ENCODE measurements at places on chromosomes 6 and 20.
A peak's percentile ranks its signal among the peaks of the same experiment; 100 is the strongest.

DNA sequence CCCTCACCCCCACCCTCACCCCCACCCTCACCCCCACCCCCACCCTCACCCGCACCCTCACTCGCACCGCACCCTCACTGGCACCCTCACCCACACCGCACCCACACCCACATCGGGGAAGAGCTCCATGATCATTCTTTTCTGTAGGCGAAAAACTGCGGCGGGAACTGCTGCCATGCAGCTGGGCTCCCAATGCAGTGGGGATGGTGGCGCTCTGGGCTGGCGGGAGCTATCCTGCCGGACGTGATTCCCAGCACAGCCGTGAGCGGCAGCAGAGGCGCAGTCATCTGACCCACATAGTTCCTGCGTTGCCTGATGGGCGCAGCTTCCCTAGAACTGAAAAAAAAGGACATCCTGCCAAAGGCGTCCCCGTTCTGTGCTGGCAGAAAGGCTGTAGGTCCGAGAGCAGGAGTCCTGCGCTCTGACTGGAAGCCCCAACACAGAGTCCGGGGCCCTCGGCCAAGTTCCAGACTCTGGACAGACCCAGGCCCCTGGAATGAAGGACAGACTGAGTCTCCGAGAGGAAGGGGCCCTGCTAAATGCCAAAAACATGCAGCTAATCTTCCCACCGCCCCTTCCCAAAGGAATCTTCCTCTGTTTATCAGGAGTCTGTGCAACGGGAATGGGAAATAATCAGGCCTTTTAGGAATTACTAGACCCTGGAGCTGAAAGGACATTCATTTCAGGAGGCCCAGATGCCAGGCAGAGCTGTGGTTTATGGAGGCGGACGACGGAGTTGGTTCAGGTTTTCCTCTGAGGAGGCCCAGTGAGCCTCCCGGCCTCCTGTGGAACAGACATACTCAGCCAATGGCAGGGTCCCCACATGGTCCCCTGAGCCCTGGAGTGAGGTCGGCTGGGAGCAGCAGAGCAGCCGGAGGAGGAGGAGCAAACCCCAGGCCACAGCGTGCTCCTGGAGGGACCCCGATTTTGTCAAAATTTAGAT is 14.1 kb upstream of the TCFL5 start:
- no peak for DNase-seq

DNA sequence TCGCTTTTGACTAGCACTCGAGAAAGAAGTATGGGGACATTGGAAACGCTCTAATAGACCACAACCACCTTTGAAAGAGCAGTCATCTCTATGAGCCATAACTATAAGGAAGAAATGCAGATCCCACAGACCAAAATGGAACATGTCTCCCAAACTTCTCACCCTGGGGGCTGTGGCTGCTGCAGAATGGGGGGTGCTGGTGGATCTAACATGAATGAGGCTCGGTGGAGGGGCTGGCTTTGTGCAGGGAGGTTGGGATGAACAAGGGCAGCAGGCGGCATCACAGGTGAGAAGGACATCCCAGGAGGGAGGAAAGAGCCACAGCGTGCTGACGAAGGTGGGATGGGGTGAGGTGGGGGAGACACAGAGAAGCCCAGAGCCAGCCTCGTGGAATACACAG is 10.5 kb upstream of the CCR6 start:
- DNase-seq = no peak

DNA sequence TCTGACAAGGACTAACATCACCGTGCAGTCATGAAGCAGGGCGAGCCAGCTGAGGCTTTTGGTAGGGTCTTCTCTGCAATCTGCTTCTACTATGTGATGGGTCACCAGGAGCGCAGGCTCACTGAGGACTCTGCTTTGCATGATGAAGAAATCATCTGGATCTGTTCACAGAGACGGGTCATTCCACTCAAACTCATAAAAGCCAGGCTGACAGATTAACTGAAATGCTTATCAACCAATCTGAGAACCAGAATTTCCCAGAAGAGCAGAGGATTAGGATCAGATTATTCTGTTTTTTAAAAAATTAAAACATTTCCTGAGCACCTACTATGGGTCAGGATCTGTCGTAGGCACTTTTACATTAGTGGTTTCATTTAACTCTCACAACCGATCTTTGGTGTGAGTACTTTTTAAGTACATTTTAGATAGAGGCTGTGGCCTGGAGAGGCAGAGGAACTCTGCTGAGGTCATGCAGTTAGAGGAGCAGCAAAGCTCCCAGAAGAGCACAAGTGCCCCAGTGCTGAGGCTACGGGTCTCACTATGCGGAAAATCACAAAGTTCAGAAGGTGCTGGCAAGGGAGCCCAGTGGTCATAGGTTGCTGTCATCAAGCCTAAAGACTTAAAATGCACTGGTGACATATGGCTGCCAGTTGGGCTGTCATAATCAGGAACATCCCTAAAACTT is 109.1 kb downstream of the BACH2 start:
- no peak for DNase-seq

GRCh38 chr20:35474303-35474871 is 19.0 kb downstream of the CEP250 start:
- DNase-seq = no peak

- no peak for DNase-seq
These were observed 231.2 kb upstream of the ZFP64 start for GRCh38 chr20:52422574-52423336.

DNA sequence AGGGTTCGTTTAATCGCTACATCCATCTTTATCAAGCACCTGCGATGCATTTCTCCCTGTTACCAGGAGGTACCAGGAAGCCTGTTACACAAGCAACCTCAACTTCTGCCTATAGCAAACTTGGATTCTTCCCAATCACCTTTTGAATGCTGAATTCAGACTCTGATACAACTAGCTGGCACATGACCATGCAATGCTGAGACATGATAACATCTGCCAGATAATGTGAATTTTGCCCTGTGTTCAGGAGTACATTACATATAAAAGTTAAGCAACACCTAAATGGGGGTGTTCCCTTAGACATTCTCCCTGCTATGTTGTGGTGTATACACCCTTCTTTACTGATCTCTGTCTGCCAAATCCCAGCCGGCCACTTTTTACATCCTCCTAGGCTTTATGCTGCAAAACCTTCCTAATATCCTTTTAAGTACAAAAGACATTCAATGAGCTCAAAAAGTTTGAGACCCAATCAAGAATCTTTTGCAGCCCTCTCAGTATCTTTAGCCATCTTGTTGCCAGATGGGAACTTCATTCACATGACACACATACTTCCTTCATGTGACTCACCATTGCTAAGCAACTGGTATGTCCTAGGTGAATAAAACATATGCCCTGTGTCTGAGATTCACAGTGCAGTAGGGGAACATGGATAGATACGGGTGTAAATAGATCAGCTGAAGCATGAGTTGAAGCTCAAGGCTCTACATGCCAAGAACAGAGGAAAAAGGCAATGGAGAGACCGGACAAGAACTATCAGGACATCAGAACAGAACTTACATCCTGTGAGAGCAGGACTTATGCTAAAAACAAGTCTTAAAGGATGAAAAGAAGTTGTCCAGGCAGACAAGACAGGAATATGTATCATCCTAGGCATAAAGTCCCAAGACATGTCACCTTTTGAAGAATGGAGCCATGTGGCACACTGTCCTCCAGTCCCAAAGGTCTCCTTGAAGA is 84.3 kb downstream of the ZHX3 start:
- no peak for DNase-seq

DNA sequence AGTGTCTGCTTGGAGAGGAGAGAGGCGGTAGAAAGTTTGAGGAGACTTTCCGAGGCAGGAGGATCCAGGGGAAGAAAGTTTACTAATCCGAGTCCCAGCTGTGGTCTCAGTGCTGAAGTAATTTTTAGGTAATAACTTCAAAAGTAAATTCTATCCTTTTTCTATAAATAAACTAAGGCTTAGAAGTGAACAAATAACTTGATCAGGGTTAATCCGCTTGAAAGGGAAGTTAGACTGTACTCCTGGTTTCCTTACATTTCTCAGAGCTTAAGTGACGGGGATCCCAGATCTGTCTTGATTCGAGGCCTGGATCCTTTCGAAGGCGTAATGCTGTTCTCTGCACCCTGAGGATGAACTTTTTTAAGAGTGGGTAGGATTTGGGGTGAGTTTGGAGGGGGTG is 2.6 kb downstream of the STK35 start:
- DNase-seq = no peak

DNA sequence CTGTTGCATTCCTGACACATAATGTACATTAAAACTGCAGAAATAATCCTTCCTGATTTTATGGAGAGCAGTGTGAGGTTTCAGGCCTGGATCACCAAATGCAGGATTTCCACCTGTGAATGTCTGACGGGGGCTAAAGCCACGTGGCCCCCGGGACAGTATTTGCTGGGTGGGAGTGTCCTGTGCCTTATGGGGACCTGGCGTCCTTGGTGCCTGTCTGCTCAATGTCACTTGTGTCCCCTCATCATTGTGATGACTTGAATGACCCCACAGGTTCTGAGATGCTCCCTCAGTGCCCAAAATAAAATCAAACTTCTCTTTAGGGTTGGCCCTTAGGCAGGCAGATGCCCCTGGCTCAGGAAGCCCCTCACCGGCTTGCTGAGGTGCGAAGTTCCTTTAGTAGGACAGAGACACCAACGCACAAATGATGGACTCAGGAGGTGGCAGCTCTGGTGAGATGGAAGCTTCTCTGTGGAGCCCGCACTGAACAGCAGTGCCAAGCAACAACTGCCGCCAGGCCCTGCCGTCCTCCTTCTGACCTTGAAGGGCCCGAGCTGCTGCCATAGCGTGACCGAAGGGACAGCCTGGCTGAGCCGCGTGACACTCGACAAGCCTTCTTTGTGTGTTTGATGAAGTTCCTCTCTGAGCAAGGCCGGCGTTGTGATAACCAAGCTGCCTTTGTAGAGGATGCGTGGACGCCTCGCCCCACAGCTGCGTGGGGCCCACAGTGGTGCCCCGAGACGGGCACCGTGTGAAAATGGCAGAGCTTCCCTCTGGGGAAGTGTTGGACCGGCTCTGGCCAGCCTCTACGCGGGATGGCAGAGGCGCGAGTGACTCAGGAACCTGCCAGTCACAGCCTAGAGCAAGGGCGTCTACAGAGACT is 30.9 kb downstream of the FRMD1 start:
- DNase-seq = no peak

DNA sequence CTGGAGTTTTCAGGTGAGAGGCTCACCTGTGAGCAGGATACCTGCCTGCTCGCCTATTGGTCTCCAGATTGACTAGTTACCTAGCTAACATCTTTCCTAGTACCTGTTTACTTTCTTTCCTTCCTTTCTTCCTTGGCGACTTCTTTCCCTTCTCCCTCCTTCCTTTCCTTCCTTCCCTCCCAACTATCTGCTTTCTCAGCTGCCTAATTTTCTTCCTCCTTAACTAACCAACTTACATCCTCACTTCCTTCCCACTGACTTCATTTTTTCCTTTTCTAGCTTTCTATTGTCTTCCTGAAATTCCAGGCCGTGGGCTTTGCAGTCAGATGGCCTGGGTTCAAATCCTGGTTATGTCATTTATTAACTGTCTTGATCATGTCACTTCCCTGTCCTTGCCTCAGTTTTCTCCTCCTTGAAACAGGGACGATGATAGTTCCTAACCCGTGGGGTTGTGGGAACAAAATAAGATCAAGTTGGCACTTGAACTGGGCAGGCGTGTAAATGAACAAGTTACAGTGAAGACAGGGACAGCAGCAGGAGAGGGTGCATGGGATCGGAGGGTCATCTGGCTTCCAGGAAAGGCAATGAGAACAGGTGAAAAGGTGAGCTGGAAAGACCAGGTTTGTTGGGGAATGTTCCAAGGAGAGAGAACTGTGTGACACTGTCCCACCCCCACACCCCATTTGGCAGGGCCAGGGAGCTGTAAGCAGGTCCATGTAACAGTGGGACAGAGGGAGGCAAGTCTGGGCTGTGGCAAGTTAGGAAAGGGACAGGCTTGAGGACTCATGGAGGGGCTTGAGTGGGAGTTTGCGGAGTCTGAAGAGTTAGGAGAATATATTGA is 540 bp downstream of the SGK2 start:
- no peak for DNase-seq

GRCh38 chr6:5108068-5108467 is 22.9 kb downstream of the PPP1R3G start:
- no peak for DNase-seq

DNA sequence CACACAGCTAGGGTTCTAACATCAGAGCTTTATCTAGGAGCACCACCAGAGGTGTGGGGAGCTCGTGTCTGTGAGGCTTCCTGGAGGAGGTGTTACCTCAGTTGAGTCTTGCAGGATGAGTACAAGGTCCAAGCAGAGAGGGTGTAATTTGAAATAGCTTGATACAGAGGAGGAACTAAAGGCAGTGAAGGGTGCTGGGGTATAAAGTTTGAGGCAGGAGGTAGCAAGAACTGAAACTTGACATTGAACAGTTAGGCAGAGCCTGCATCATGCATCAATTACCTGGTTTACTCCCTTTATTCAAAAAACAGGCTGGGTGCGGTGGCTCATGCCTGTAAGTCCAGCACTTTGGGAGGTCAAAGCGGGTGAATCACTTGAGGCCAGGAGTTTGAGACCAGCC is 241.2 kb downstream of the UST start:
- no peak for DNase-seq

- no peak for DNase-seq
These were observed 160.1 kb downstream of the SIM1 start for GRCh38 chr6:100304575-100304974.

- DNase-seq = peak; percentile 86
These were observed 709 bp downstream of the SCAND1 start for GRCh38 chr20:35953387-35954199.

- no peak for DNase-seq
These were observed 1.2 kb downstream of the SLC17A3 start for GRCh38 chr6:25872814-25873213.

GRCh38 chr6:112480553-112480952 is 133.4 kb downstream of the RFPL4B start:
- no peak for DNase-seq

GRCh38 chr6:160238278-160238711 is 20.3 kb downstream of the SLC22A2 start:
- DNase-seq = no peak

- no peak for DNase-seq
These were observed 111.2 kb downstream of the SCML4 start for GRCh38 chr6:107712665-107713551.

GRCh38 chr20:19210391-19211155 is 1.9 kb upstream of the SLC24A3 start:
- DNase-seq = no peak

DNA sequence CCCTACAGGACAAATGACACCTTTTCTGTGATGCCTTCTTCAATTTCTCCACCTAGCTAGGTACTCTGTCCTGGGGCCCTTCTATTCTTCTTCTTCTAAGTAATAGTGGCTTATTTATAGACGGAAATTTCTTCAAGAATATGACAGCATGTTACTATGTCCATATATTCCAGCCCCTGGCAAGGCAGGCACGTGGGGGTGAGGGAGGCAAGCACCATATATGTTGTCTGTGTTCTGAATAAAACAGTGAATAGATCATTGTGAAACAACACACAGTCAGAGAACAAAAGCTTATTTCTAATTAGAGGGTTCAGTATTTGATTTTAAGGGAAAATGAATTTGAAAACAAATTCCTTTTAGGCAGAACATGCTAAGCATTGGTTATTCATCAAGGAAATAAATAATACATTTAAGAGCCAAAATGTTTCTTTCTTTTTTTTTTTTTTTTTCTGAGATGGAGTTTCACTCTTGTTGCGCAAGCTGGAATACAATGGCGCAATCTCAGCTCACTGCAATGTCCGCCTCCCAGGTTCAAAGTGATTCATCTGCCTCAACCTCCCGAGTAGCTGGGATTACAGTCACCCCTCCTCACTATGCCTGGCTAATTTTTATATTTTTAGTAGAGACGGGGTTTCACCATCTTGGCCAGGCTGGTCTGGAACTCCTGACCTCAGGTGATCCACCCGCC is 6.2 kb downstream of the HEBP2 start:
- no peak for DNase-seq
